ENCODE measurements at places on chromosomes 7 and 10. TPM values are rescaled to one million over a fixed set of nuclear protein-coding genes. Genes with fewer than 3 reads are reported as not detected.

CALML3 gene
- not detected for polyA plus RNA-seq

WNT8B gene
- polyA plus RNA-seq = 0.37 TPM

MYL7 gene
- polyA plus RNA-seq = not detected

CLDN3 gene
- polyA plus RNA-seq = not detected

DGKI gene
- 15.7 TPM for polyA plus RNA-seq

ARHGEF35 gene
- not detected for polyA plus RNA-seq

SPDYE6 gene
- not detected for polyA plus RNA-seq
